ENCODE measurements at places on chromosomes 7 and 10.

- DNase-seq = no peak
These were observed 176.3 kb downstream of the WNT2 start for GRCh38 chr7:117146511-117146910.

- no peak for DNase-seq
These were observed 40.2 kb downstream of the CXCL12 start for GRCh38 chr10:44344727-44345126.

DNA sequence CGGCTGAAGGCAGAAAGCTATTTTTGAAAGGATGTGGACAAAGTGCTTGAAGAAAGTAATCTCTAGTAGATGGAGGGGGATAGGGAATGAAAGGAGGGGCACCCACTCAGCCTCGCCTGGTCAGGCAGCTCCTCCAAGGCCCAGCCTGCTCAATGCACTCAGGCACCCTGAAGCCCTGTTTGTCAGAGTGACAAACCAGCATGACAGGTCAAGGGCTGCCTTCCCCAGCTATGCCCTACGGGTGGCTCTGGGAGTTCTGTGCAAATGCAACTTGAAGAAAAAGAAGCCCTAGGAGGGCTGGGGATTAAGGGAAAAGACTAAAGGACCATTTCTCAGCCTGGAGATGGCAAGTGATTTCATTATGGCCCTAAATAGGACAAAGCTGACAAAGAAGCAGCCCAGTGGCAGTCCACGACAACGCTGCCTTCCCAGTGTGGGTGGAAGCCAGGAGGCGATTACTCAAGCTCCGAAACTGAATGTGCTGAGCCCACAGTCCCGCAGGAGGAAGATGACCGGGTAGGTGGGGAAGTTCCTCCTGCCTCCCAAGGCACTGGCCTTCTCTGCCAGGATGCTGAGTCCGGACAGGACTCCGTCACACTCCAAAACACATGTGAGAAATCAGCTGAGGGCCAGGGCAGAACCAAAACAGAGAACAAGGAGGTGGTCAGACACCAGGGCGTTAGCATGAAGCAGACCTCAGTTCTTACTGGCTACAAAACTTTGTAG, 16.3 kb downstream of the LIPA start:
- DNase-seq = no peak

DNA sequence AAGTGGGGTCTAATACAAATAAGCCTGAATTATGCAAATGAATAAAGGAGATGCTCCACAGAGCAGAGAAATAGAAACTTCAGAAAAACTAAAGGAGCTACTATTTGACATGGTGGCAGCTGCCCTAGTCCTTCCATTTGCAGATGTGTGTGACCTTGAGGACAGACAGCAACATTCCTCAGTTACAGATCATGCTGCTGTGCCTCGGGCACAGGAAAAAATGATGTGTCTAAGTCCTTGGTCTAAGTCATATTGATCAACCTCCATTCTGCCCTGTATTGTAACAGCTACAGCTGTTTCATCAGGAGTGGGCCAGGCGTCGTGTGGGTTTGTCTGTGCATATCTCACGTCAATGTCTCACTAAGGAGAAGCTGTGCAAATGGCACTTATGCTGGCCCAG, 710.4 kb downstream of the TNS3 start:
- DNase-seq = no peak

- no peak for DNase-seq
These were observed 10.2 kb downstream of the CPA1 start for GRCh38 chr7:130390486-130390885.

DNA sequence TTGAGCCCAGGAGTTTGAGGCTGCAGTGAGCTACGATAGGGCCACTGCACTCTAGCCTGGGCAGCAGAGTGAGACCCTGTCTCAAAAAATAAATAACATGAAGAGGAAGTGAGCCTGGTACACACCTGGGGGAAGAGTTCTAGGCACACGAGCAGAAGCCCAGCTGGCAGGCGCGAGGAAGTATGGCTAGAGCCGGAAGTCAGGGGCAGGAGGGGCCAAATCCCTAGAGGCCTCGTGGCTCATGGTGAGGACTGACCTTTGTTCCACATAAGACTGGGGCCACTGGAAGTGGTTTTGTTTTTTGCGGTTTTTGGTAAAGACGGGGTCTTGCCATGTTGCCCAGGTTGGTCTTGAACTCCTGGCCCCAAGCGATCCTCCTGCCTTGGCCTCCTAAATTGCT, 117.6 kb downstream of the HIP1 start:
- DNase-seq = no peak

DNA sequence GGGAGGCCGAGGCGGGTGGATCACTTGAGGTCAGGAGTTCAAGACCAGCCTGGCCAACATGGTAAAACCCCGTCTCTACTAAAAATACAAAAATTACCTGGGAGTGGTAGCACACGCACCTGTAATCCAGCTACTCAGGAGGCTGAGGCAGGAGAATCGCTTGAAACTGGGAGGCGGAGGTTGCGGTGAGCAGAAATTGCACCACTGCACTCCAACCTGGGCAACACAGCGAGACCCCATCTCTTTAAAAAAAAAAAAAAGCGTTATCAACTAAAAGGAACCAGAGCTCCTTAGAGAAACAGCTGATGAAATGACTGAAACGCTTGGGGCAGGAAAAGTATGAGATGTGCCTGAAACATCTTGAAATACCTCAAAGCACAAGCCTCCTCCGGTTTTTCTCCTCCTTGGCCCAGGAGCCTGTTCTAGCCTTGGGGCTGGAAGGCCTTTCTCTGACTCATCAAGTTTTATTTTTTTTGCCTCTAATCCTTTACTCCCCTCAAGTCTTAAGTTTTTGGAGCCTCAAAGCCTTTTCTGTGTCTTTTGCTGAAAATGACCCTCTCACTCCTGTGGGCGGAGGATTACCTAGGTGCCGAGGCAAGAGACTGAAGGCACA, 2.6 kb upstream of the METTL27 start:
- no peak for DNase-seq

GRCh38 chr7:157568770-157569584, 232.2 kb downstream of the DNAJB6 start:
- no peak for DNase-seq

- no peak for DNase-seq
These were observed 52.6 kb downstream of the DPYSL4 start for GRCh38 chr10:132239126-132240031.

- DNase-seq = no peak
These were observed 31.3 kb downstream of the LAMB1 start for GRCh38 chr7:107971613-107972012.

GRCh38 chr10:107809889-107810288, 645.4 kb upstream of the SORCS1 start:
- no peak for DNase-seq

- no peak for DNase-seq
These were observed 54.1 kb downstream of the ABLIM1 start for GRCh38 chr10:114603948-114604347.

DNA sequence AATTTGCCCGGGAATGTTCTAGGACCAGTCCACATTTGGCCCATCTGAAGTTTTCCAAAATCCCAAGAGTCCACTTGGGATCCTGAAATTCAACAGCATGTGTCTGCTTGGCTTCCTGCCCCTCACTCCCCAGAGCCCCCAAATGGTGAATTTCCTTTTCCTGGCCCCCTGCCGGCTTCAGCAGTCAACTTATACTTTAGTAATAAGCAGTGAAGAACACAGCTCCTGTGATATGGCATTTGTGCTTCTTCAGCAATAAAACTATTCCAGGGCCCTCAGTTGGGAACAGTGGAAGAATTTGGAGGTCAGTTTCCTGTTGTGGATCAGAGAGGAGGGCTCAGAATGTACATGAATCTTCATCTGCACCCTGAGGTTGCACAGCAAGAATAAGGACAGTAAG, 51.1 kb downstream of the PRF1 start:
- no peak for DNase-seq

DNA sequence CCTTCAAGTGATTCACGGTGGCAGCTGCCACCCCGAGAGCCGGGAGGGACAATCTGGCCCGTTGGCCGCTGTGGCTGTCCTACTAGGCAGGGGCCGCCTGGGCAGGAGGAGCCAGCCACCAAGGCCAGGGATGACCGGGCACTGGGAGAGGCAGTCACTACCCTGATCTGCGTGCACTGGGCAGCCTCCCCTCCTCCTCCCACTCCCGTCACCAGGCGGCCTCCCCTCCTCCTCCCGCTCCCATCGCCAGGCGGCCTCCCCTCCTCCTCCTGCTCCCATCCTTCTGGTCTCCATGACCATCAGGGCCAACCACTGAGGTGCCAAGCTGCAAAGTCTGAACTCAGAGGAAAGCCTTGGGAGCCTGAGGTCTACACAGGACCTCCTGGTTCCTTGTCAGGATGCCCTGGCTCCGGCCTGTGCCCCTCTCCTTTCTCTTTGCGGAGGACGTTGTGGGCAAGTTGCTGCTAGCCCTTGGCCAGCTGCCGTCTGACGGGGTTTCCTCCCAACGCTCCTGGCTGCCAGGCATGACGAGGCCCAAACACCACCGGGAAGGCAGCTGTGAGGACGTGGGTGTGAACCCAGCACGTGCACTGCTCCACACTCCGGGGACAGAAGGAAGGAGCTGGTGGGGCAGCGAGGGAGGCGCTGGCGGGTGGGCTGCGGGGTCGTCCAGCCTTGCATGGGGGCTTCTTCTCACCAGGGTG, 131.1 kb downstream of the WDR37 start:
- no peak for DNase-seq

DNA sequence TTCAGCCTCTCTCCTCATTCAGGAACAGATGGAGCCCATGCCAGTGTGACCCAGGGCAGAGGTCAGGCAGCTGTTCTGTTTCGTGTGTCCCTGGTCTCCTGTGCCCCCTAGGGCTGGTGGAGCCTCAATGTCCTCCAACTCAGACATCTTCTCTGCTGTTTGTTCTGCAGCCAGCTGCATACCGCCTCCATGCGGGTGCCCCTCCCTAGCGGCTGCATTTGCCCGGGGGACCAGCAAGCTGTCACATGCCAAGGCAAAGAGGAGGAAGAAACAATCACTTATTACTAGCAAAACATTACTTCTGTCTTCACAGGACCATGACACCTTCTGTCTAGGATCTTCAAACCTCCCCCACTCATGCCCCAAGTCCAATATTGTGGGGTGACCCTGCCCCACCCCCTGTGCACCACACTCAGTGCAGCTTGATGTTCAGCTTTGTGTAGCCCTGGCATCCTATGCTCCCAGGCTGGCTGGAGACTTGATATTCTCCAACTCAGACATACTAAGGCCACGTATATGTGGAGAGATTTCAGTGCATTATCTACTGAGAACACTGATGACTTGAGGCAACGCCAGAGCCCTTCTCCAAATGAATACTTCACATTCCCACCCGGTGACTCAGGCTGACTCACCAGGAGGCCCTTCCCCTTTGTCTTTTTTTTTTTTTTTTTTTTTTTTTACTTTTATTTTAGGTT, 188.9 kb downstream of the SKIDA1 start:
- DNase-seq = peak; percentile 49

Data from NCI-H2171 treated with DMSO at 0.1 percent for 48 hours (cell line).